ENCODE measurements at places on chromosomes 1 and 21. TPM values are rescaled to one million over a fixed set of nuclear protein-coding genes. Genes with fewer than 3 reads are reported as not detected.

DNA sequence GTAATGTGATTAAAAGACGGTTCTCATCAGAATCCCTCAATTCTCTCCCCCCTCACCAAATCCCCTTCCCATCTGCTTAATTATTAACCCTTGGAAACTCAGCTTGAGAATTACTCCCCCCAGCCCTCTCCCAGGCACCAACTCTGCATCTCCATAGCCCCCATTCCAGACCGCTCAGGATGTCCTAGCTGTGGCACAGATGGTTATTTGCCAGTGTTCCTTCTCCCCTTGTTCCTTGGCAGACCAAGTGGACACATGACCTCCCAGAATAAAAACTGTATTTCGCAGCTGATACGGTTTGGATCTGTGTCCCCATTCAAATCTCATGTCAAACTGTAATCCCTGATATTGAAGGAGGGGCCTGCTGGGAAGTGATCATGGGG, 14.6 kb downstream of the HENMT1 start:
- no peak for DNase-seq

DNA sequence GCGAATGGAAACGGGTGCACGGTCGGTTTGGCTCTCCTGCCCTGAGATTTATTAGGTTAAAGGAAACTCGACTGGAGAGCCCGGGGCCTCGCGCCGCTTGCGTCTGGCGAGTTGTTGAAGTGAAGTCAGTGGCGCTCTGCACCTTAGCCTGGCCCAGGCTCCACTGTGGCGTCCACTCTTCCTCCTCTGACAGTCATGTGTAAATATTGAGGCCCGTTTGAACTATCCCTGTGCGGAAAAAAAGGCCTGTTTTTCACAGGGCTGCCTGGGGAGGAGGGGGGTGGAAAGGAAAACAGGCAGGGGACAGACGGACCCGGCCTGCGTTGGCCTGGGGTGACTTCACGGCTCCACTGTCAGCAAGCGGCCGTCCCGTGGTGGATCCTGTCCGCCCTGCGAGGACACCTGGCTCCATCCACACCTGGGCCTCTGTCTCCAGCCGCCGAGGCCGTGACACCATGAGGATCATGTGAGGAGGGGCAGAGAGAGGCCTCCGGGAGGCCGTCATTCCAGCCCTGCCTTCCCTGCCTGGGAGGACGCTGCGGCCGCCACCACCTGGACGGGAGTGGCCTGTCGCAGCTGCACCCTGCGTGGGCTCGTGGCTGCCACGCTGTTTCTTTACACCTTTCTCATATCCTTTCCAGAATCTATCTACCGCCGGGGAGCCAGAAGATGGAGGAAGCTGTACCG, 59.8 kb downstream of the FAAP20 start:
- no peak for DNase-seq

- no peak for DNase-seq
Measured at GRCh38 chr1:171645553-171646248, 6.8 kb downstream of the MYOC start.

DNA sequence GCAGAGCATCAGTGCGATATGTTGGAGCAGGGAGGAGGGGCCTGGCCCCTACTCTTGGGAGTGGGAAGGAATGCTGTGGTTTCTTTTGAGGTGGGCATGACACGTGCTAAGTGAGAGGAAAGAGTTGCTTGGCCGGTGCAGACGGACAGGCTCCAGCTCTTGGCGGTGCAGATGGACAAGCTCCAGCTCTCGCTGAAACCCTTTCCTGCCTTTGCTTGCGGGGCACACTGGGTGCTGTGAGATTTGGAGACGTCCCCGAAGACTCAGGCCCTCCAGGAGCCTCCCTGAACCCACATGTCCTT, 15.9 kb downstream of the PDXK start:
- no peak for DNase-seq

DNA sequence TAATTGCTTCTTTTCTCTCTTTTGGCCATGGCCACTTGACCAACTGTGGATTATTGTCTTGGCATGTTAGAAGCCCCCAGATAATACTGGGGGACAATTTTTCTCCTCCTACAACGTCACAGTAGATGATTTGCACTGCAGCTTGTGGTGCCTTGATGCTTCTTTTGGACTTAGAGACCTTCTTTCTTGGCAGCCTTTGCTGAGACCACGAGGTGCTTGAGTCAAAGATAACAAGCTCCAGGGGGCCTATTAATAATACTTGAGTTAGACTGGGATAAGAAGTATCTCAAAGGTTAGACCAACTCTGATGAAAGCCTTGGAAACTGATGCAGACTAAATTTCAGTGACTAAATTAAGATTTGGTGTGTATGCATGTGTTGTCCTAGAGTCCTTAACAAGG, 3.2 kb downstream of the PPP1R12B start:
- DNase-seq, result no peak

- DNase-seq, result no peak
Measured at GRCh38 chr1:87279966-87280535, 48.6 kb upstream of the LMO4 start.

DNA sequence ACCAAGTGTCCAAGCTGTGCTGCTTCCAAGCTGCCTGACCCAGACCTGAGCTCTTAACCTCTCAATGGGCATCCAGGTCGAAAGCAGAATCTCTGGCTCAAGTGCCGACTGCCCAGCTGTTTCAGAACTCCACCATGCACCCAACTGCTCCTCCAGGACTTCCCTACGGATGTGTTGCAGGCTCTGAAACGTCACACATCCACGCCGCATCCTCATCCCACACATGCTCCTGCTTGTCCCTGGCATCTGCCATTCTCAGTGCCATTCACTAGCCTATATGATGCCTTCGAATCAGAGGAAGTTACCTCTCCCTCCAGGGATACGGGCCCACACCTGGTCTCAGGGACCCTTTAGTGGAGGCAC, 11.2 kb downstream of the PDZK1IP1 start:
- DNase-seq, result no peak

Gene CR2
- 1.3 TPM for polyA plus RNA-seq

Gene TMEM54
- 7.6 TPM for polyA plus RNA-seq

Gene NUP210L
- polyA plus RNA-seq, result 0.03 TPM

DNA sequence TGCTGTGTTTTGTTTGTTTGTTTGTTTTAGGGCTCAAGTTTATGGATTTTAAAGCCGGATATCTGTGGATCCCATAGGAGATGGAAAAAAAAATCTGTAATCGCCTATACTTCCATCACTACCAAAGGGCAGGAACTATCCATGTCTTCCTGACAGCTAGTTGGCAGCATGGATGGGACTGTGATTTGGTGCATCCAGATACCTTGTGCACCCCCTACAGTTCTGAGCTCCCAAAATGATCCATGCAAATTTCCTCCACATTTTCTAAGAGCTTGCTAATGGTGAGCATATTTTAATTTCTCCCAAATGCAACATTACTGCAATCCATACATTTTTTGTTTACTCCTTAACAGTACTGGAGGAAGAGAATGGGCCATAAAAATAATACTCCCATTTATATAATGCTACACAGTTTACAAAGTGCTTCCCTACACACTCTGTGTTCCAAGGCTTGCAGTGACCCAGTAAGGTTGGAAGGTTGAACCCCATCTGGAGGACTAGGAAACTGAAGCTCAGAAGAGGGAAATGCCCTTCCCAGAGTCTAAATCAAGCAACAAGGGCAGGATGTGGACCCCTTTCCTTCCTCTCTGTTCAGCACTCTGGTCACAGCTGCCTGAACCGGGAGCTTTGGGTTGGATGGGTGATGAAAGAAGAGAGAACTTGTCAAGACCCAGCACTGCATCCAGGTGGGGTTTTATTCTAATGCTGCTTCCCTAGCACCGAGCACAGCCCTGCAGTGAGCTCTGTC, 48.0 kb downstream of the CAPN8 start:
- DNase-seq, result no peak

Gene ACBD6
- 75.3 TPM for polyA plus RNA-seq

DNA sequence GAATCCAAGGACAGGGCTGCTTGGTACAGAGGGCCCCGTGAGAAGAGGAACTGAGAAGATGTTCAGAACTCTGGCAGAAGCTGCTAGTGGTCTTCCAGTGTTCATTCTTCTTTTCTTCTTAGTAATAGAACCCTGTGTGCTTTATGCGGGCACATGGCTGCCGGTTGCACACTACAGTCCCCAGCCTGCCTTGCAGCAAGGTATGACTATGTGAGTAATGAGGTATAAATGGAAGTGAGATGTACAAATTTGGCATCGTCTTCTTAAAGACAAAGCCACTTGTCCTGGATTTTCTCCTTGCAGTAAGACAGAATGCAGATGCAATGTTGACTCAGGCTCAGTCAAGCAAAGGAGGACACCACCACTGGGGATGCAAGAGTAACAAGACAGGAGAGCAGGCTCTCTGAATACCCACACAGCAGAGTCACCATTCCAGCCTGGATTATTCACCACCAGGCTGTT, 15.0 kb upstream of the ATP1B1 start:
- DNase-seq, result no peak
